ENCODE measurements at places on chromosomes 3 and 15.

DNA sequence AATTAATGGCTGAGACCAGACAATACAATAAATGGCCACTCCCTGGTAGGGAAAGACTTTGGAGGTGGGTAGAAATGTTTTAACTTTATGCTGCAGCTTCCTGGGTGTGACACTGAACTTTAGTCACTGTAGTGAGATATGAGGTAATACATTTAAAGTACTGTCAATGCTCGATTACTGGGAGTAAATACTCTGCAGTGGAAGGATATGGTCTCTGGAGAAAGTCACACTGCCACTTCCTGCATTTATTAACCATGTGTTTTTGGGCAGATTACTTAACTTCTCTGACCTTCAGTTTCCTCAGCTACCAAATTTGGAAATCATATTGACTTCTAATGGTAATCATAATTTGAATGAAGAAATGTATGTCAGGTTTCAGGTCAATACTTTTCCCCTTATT, 317.1 kb upstream of the TGFBR2 start:
- DNase-seq = no peak

DNA sequence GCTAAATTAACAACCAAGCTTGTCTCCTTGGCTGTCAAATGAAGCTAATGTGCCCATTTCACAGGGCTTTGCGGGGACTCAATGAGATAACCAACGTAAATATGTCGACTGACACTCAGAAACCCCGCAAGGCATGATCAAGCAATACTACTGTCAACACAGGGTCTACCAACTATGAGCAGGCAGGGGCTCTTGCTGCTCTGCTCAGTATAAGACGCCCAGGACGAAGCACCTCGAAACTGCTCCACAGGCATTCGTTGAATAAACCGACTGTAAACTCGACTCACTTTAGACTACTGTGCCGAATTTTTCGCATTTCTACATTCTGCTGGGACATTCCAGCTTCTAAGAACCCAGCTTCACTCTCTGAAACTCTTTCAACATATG, 55.0 kb downstream of the FEZF2 start:
- no peak for DNase-seq

DNA sequence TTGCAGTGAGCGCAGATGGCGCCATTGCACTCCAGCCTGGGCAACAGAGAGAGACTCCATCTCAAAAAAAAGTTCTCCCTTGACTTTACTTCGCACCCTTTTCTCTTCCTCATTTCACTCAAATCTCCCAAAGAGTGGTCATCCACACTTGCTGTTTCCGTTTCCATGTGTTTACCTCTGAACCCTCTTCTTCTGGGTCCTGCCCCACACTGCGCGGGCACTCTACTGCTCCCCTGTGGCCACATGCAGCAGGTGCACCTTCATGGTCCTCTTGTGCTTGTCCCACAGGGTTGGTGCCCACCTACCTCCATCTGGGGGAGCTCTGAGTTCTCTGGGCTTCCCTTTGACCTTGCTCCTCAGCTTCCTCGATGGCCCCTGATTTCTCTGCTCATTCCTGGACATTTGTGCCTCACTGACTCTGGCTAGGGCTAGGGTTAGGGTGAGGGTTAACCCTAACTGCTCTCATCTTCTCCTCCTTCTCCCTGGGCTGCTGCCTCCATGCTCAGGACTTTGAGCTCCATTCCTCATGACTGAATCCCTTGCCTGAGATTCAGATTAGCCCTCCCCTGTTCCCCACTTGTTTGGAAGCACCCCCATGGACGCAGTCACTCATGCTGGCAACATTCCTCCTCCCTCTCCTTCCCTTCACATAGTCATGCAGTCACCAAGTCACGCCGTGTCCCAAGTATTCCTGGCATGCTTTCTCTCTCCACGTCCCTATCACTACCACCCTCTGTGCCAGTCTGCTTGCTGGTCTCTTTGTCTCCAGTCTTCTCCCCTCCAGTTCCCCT, 26.6 kb upstream of the KY start:
- DNase-seq = no peak

DNA sequence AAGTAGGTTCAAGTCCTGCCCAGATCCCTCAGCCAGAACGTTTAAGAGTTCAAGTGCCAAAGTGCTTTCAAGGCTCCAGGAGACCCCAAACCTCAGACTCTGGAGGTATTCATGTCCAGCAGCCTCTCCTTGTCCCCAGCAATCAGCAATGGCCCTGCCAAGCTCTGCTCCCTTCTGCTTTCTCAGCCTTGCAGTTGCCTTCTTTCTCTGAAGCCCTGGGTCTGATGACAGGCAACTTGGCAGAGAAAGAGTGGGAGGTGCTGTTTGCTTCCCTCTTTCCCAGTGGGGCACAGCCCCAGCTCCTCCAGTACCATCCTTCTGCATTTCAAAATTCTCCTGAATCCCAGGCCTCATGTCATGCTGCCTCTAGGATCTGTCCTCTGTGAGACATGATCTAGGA, 40.2 kb downstream of the ATP2B2 start:
- DNase-seq = no peak

DNA sequence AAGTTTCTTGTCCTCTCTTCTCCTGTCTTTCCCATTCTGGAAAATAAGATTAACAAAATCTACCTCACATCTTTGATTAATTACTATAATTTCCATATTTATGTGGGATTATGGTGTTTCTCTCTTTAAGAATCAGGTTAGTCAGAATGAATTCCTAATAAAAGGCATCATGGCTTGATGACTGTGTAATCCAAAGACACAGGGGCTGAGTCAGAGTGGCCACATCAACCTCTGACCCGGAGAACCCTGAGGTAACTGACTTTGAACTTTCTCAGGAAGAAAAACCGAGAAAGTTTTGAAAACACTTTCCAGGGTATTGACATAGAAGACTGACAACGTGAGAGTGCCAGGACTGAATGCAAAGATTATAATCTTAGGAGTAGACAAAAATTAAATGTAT, 170.3 kb upstream of the MCTP2 start:
- DNase-seq = no peak

DNA sequence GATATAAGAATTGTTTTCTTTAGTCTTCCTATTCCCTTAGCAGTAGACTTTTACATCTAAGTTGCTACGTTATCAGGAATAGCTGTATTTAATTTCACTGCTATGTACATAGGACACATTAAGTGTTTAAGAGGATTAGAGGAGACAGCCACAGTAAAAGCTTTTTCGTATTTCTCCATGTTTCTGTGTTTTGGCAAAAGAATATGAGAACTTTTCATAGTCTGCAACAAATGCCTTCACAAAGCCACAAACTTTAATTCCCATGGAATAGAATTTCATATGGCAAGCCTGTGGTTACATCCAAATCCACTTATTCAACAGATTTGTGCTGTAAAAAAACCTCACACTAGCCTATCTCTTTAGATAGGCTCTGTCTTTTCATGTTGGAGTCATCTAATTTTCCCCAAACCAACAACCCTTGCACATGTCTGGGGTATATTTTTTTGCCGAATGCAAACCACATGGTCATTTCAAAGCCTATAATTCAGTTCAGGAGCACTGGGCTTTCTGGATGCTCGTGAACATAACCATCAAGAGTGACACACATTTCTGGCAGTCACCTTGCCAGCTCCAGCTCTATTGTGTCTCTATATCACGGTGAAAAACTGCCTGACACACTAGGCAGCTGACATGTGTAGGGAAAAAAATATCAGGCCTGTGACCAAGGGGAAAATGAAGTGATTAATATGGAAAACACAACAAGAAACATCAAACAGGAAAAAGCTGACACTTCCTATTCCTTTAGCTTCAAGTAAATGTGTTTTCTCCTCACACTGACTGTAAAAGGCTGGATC, 19.2 kb downstream of the PLD1 start:
- no peak for DNase-seq

Data from activated CD8-positive, alpha-beta memory T cell treated with anti-CD3 and anti-CD28 coated beads for 48 hours (primary cell).